ENCODE measurements at places on chromosomes 2 and 18.
A peak's percentile ranks its signal among the peaks of the same experiment; 100 is the strongest.

GRCh38 chr2:64550042-64550441, 25.9 kb downstream of the AFTPH start:
- DNase-seq, result no peak

- DNase-seq, result peak; percentile 17
Measured at GRCh38 chr2:173741759-173742158, 223.4 kb downstream of the SP3 start.

DNA sequence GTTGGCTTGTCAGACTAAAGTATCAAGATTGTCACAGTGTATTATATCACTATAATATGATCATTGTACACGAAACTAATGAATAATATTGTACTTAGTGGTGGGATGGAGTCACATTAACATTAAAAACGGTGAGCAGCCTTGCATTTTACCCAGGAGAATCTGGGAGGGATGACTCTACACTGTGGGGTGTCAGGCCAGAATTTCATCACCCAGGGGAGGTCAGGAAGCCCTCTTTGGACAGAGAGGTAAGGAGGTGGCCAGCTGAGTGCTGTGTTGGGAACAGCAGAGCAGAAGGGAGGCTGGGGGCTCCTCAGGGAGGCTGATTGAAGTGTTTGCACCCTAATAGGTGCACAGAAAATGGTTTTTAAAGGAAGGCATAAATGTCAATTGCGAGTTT, 33.0 kb downstream of the CDCA7 start:
- no peak for DNase-seq

DNA sequence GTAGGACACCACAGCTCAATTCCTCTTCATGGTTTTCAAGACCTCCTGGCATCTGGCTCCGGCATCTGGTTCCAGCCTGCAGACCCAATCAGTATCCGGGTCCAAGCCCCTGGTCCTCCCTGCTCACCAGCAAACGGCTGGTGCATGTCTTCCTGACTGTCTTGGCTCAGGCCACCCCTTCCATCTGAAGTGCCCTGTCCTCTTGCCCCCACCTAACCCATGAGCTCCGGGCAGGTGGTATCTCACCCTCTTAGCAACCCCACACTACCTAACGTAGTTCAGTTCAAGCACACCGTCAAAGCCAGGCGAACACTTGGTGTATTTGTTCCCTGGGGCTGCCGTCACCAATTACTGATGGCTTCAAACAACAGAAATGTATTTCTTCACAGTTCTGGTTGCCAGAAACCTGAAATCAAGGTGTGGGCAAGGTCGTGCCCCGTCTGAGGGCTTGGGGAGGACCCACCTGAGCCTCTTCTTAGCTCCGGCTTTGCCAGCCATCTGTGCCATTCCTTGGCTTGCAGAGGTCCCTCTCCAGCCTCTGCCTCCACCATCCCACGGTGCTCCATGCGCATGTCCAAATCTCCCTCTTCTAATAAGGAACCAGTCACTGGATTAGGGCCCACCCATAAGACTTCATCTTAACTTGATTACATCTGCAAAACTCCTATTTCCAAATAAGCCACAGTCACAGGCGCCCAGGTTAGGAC, 47.2 kb upstream of the ID2 start:
- DNase-seq, result no peak

GRCh38 chr2:72130659-72131360, 16.9 kb downstream of the CYP26B1 start:
- no peak for DNase-seq
